ENCODE measurements at places on chromosomes 5 and 9.

DNA sequence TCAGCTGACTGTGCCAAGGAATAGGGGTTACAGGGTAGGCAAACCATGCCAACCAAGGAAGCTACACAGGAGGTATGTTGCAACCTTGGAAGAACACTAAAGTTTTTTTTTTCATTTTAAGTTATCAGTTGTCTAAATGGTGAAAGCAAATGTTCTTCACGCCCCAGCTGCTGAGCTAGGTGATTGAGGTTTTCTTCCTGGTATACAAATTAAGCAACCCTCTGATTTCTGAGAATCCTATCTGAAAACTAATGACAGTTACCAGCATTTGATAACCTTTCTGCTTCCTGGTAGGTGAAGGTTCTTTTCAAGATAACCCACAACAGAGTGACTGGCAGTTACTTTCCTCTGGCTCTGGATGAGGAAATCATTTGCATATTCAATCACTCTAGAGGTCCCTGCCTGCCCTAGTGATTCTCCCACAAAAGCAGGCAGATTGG lies 194.9 kb downstream of the ATP10B start:
- no peak for DNase-seq

GRCh38 chr5:54229041-54229780 lies 81.2 kb downstream of the ARL15 start:
- no peak for DNase-seq

GRCh38 chr9:99361817-99362216 lies 139.7 kb downstream of the SEC61B start:
- DNase-seq, result no peak

GRCh38 chr9:115730396-115730795 lies 423.2 kb upstream of the PAPPA start:
- no peak for DNase-seq

- no peak for DNase-seq
These were observed 33.6 kb upstream of the COL5A1 start for GRCh38 chr9:134607971-134608370.

- DNase-seq, result no peak
These were observed 171.0 kb downstream of the TRIO start for GRCh38 chr5:14313986-14314690.

DNA sequence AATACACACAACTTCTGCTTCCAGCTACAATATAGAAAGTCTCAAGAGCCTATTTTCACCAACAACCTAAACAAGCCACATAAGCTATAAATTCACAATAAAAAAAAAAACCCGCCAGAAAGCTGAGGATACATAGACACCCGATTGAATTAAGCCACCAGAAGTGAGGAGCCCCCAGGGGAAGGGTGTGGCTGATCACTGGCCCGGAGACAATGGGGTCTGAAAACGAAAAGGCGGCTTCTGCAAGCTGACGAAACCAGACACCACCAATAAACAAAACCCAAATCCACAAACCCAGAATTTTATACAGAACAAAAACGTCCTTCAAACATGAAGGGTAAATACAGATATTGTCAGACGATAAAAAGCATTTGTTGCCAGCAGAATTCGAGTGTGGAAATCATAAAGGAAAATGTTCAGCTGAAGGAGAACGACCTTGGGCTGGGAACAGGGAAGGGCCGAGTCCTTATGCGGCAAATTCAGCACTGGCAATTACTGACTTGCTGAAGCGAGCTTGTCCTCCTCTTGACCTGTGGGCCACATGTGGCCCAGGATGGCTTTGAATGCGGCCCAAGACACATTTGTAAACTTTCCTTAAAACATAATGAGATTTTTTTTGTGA lies 39.6 kb upstream of the CEP72 start:
- DNase-seq, result no peak

GRCh38 chr9:38278457-38278856 lies 114.0 kb upstream of the ALDH1B1 start:
- DNase-seq, result no peak

DNA sequence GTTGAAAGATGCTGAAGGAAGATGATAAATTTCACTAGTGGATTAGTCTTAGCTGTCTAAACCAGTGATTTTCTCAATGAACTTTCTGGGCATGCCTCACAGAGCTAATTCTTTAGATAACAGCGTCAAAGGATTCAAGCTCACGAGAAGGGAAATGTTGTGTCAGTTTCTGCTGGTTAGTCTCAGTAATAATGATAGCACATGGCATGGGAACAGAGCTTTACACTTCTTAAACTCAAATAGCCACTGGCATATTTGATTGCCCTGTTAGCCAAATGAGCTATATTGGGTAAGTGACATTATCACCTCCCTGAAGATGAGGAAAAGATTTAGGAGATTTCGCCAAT lies 139.3 kb upstream of the NR3C1 start:
- no peak for DNase-seq

- DNase-seq, result no peak
These were observed 65.2 kb downstream of the TMC1 start for GRCh38 chr9:72586388-72587130.

GRCh38 chr5:152104211-152104610 lies 179.6 kb upstream of the GLRA1 start:
- no peak for DNase-seq

DNA sequence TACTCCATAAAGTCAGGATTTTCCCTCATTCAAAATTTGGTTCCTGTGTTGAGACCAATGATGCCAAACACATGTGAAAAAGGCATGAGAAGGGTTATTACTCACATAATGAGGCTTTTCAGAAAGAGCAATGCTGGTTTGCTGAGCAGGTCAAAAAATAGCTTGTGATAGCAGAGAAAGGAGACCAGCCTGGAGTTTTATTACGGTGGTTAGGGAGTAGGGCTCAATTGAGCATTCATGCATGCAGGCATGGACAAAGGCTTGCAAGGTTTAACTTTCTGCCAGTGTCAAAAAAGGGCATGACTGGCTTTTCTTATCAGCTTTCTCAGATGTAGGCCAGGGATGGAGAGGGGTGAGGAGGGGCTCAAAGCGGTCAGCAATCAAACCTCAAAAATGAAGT lies 628.3 kb downstream of the DNAH5 start:
- DNase-seq, result no peak

DNA sequence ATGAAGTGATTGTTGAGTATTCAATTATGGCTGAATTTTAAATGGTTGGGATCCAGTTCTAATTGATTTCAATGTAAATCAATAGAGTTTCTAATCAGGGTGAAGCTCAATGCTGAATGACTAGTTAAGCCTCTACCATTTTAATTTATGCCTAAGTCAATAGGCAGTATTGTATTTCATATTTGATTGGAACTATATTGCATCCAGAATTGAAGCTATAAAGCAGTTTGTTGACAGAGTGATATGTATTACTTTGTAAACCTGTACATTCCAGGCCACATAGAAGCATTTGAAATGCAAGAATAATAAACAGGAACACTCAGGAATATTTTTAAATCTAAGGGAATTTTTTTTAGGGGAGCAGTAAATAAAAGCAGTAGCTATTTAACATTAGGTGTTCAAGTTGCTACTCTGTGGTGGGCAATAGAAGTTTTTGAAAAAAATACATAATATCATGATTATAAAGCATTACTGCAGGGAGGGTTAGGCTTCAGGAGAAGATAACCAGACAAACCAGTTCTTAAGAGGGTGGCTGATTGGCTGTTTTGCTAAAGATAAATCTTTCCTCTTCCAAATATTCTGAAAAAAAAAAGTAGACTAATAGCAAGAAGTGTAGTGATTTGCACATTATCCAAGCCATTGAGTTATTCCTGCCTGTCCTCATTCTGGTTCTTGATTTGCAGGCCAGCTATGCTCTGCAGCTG lies 492.0 kb upstream of the MEF2C start:
- DNase-seq, result no peak

DNA sequence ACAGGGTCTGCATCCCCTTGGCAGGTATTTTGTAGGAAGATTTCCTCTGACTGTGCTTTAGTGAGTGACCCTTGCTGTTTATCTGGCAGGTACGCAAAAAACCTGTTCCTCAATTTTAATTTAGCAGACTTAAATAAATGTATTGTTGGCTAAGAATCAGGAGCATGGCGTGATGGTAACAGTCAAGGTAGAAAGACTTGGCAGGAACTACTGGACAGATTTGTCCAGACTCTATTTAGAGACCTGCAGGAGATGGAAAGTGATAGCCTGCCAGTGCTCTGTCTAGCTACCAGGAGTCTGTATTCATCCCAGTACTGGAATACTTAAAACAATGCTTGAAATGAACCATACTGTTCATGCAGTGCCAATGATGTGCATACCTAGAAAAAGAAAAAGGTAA lies 78.8 kb upstream of the MAST4 start:
- no peak for DNase-seq

DNA sequence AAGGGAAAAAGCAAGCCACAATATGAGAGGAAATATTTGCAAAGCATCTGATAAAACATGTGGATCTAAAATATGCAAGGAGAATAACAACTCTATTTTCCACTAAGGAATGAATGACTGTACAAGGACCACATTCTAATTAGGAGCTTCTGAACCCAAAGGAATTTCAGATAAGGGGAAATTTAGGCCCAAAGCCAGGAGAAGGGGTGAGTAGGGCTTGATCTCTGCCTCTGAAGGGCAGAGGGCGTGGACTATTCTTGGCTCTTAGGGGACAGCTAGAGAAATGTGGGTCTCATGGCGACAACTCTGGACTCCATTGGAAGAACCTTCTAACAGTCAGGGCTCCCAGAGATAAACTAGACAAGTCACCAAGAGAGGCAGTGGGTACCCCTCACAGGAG lies 132.7 kb upstream of the GABRP start:
- DNase-seq, result no peak

DNA sequence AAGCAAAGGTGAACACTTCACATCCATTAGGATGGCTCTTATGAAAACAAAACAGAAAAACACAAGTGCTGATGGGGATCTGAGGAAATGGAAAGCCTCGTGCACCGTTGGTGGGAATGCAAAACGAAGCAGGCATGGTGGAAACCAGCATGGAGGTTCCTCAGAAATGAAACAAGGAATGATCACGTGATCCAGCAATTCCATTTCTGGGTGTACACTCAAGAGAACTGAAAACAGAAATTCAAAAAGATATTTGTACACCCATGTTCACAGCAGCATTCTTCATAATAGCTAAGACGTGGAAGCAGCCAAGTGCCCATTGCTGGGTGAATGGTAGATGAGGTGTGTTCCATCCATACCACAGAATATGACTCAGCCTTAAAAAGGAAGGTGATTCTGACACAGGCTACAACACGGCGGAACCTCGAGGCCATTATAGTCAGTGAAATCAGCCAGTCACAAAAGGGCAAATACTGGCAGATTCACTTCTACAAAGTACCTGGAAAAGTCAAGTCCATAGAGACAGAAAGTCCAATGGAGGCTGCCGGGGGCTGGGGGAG lies 87.2 kb upstream of the RAPGEF1 start:
- DNase-seq, result no peak

- no peak for DNase-seq
These were observed 644 bp upstream of the CTNNAL1 start for GRCh38 chr9:109013679-109014607.

- no peak for DNase-seq
These were observed 58.1 kb downstream of the FSTL4 start for GRCh38 chr5:133554279-133554678.

DNA sequence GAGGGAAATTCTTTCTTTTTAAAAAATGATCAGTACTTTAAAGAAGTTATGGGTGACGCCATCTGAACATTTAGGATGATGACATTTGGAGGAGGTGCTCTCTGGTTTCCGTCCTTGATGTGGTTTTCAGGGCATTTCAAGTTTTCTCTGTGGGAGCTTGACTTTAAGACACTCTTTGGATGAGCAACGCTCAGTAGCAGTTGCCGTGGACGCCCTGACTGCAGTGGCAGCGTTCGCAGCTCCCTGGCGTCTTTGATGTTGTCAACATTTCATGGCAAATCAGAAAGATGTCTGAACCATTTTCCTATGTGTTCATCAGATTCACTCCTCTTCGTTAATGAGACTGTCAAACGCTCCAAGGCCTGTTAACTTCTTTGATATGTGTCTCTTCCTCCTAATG lies 86.1 kb downstream of the ZNF354C start:
- DNase-seq, result no peak

DNA sequence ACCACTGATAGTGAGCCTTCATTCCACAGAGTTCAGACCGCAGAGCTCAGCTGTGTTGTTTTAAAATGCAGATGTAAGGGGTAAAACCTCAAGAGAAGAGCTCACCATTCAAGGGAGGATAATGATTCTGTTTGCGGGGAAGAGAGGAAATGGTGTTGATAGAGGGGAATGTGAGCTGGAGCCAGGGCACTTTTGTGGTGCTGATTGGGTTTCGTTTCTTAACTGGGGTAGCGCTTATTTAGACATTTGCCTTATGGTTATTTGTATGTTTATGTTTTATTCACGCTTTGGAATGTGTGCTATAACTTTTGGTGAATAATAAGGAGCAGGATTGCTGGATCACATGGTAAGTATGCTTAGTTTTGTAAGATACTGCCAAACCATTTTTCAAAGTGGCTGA lies 42.5 kb downstream of the STXBP1 start:
- DNase-seq, result no peak

DNA sequence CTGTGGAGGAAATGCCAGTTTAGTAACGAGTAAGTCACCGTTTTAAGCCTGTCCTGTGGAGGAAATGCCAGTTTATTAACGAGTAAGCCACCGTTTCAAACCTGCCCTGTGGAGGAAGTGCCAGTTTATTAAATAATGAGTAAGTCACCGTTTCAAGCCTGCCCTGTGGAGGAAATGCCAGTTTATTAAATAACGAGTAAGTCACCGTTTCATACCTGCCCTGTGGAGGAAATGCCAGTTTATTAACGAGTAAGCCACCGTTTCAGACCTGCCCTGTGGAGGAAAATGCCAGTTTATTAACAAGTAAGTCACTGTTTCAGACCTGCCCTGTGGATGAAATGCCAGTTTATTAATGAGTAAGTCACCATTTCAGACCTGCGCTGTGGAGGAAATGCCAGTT lies 18.9 kb upstream of the PDCD6 start:
- no peak for DNase-seq

DNA sequence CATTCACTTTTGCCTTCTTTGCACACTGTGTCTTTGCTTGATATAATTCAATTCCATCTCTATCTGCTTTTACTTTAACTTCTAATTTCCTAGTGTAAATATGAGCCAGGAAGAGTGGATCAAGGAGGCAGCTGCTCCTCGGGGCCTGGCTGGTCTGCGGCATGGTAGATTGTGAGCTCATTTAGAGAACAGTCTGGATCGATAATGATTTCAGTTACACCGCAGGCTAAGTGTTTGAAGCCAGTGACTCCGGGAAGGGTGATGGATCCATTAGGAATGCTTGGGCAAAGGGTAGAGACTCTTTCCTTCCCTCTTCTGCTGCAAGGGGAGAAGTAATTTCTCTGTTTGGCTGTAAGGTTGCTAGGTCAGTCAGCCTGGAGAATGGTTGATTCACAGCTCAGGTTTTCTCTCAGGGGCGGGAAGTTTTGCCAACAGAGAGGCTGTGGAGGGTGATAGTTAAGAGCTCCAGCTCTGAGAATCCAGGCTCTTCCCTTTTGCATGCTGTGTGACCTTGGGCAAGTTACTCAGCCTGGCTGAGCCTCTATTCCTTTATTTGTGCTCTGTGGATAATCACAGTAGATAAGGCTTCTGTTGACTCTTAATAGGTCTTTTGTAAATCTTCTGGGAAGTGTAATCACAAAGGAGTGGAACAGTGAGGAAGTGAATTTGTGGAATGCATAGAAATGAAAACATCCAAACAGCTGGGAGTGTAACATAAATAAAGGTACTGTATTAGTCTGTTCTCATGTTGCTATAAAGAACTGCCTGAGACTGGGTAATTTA lies 99.1 kb downstream of the PTTG1 start:
- DNase-seq, result no peak

Measured in esophagus squamous epithelium (tissue), 5 donors.